Stimulated activated CD8-positive, alpha-beta memory T cell treated with anti-CD3 and anti-CD28 coated beads, Interleukin-4, amount 100 ng/mL, for 1 hour (primary cell): ENCODE measurements at places on chromosomes 4 and X.

DNA sequence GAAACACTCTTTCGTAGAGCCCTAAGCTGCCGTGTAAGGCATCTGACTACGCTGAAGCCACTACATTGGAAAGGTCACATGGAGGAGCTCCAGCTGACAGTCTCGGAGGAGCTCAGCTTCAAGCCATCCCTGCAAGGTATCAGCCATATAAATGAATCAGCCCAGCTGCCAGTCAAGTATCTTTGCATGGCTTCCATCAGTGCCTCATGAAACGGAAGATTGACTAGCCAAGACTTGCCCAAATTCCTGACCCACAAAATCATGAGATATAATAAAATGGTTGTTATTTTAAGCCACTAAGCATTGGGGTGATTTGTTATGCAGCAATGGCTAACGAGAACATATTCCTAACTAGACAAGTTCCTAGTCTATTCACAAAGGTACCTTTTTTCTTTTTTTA, 104.1 kb upstream of the SCOC start:
- no peak for DNase-seq

GRCh38 chr4:184201179-184201578, 16.5 kb downstream of the ENPP6 start:
- no peak for DNase-seq

- no peak for DNase-seq
These were observed 667.6 kb downstream of the PCDH18 start for GRCh38 chr4:136864604-136865185.

GRCh38 chr4:8308856-8309771, 39.6 kb downstream of the HTRA3 start:
- DNase-seq, result no peak

DNA sequence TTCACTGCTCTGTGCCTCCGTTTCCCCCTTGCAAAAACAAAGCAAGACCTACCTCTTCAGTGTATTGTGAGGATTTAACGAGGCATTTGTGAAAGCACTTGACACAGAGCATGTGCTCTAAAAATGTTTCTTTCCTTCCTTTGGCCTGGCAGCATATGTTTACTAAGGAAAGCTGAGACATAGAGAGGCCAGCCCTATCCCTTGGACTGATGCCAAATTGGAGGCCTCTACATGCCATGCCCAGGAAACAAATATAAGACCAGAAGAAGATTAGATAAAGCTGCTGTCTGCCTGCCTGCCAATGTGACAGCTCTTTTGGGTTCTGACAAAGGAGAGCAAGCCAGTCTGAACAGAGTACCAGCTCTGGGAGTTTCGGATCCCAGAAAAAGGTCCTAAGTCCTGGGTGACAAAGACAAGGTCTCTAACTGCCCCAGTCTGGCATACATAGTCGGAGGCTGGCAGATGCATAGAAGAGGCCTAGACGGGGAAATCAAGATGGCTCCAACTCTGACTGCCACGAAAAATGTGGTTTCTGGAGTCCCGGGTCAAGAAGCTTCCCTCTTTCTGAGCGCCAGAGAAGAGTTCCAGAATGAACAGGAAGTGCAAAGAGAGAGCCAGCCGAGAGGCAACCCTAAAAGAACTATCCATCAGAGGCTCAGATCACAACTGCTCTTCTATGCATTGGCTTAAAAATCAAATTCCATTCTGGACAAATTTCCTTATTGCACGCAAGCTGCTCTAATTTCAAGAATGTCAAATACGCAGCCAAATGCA, 25.8 kb downstream of the OTUD6A start:
- no peak for DNase-seq

DNA sequence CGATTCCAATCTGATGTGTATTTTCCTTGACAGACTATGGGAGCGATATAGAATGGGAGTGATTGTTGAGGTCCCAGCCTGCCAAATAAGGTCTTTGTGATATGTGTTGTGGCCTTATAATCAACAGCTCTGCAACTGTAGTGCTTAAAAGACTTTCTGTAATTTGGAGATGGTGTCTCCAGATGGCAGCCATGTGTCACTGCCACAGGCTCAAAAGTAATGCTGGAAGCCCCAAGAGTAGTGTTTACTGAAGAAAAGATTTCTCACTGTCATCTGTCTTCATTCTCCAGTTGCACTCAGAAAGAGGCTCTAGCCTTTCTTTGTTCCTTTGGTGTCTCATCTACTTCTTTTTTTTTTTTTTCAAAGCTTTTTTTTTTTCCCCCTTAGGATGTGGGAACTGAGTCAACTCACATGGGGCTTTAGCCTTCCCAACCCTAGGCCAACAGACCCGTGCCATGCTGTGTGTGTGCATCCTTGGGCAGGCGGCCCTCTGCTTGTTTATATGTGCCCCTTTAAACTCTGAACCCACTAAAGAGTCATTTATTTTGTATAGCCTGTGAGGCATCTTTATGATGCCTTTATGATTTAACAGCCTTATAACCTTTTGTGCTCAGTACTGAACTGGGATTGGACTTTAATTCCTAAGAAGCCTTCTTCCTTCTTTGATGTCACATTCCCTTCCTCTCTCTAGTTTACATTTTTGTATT, 15.6 kb downstream of the SRPX2 start:
- no peak for DNase-seq

DNA sequence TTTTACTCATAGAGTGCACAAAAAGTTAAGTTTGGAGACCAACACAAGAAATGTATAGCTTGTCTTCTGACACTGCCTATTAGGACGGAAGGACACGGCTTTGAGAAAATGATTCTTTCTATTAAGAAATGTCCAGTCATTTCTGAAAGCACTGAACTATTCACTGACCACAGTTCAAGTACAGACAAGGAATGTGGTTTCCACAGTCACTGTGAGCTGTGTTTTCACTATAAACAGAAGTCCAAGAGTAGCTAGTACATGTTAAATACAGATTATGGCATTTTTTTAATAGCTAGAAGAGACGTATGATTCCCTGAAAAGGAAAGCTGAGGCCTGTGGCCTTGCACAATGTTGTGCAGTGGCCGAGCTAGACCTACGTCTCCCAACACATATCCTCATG, 115.1 kb upstream of the GPM6A start:
- DNase-seq, result no peak

DNA sequence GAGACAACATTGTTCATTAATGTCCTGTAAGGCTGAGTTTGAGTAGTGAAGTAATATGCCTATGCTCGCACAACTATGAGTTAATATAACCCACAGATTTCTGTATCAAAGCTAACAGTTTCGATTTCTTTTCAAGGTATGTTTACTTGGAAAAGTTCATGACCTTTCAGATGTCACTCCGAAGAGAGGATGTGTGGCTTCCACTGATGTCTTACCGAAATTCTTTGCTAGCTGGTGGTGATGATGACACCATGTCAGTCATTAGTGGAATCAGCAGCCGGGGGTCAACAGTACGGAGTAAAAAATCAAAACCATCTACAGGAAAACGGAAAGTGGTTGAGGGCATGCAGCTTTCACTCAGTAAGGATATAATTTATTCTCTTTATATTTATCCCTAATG, 124.9 kb downstream of the STAG2 start:
- DNase-seq, result no peak

DNA sequence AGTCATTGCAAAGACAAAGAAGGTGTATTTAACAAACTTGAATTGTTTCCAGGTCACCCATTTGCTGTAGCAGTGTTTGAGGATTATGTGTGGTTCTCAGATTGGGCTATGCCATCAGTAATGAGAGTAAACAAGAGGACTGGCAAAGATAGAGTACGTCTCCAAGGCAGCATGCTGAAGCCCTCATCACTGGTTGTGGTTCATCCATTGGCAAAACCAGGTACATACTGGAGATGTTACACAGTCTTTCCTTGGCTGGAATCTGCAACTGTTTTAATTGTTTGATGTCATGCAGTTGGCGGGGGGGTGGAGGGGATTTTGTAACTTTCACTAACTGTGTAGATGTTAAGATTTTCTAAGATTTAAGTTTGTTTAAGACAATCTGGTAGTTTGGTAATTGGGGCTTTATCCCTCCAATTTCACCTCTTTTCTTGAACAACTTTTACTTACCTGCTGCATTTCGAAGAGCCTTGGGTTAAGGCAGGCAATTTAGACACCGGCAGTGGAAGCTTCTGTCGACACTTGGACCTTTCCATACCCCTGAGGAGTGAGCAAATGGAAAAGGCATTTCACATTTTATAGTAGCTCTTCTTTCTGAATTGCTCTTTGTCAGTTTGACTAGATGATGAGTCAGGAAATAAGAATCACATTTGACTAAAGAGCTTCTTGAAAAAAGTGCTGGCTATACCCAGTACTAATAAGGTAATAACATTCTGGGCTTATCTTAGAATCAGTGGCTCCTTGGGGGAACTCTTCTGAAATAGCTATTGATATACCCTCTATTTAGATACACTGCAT, 67.4 kb downstream of the EGF start:
- DNase-seq, result no peak

- DNase-seq, result no peak
These were observed 2082.8 kb upstream of the TENM3 start for GRCh38 chr4:180160195-180160983.

- DNase-seq, result no peak
These were observed 133.4 kb upstream of the MSX1 start for GRCh38 chr4:4726051-4726450.

DNA sequence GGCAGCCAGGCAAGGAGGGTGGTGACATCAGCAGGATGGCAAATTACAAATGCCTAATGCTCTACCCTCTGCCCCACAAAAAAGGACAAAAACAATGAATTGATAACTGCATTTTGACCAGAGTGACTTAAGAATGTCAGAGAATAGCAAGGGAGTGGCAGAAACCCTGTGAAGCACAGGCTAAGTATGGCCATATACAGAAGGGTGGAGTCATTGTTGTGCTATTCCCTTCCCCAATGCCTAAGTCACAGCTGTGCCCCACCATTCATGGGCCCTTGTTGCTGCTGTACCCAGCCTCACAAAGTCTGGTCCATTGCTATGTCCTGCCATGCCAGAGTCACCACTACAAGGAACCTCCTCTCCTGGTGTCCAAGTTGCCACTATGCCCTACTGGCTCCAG, 123.1 kb downstream of the NEK1 start:
- no peak for DNase-seq
